ENCODE measurements at places on chromosomes 7 and 10.
A peak's percentile ranks its signal among the peaks of the same experiment; 100 is the strongest.

DNA sequence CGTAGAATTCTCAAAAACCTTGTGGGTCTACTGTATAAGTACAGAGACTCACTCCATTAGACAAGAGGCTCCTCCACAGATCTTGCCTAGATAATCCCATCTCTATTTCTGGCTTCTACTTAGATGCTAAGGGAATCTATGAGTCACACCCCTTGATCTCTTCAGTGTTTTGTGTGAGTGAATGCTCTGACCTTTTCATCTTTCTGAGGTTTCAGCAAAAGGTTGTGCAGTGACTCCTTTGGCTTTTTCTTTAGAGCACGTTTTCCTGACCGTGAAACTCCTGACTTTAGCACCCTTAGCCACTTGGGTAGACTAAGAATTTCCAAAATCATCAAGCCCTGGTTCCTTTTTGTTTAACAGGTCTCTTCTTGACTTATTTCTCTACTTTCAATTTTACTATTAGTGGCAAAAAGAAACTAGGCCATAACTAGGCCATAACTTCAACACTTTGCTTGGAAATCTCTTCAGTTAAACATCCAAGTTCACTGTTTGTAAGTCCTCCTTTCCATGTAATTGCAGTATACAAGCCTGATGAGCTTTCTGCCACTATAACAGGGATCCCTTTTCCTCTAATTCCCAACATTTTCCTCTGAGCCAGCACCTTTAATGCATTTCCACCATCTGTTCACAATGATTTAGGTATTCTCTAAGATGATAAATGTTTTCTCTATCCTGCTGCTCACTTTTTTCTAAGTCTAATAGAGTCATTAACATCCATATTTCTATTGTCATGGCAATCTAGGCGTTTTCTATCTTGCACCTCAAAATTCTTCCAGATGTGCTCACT lies 19.4 kb downstream of the COPG2 start:
- no peak for DNase-seq

DNA sequence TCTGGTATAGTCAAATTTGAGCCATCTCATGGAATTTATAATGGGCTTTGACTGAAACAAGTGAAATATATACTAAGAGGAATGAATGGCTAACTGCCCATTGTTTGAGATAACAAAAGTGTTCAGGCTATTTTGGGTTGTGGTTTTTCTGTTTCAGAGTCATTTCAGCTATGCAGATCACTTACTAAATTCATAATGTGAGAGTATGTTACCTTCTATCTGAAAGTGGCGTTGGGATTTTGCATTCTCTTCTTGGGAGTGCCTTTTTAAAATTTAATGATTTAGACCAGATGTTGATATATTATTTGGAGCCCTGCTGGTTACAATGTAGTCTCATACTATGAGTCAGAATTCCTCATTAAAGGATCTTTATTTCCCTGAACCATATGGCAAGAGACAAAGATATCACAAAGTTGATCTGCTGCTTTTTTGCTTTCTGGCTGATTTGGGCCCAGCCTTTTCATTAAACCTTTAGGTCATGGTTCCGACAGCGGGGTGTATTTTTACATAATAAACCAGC lies 10.4 kb downstream of the VCL start:
- DNase-seq, result no peak

GRCh38 chr7:22681312-22681711 lies 45.7 kb upstream of the IL6 start:
- DNase-seq, result no peak

GRCh38 chr7:79909176-79909575 lies 225.5 kb upstream of the GNAI1 start:
- DNase-seq, result no peak

DNA sequence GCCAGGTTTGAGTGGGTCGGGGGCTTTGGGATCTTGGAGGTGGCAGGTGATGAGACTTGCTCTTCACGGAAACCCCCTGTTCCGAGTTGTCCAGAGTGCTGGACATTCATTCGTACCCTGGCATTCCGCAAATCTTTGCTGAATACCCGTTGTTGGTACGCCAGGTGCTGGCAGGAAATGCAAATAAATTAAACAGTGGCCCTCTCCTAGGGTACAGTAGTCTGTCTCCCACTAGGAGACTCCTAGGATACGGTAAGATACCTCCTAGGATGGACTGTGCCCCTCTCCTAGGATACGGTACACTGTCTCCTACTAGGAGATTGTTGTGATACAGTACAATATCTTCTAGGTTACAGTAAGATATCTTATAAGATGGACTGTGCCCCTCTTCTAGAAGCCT lies 544 bp downstream of the SEC23IP start:
- DNase-seq, result no peak

DNA sequence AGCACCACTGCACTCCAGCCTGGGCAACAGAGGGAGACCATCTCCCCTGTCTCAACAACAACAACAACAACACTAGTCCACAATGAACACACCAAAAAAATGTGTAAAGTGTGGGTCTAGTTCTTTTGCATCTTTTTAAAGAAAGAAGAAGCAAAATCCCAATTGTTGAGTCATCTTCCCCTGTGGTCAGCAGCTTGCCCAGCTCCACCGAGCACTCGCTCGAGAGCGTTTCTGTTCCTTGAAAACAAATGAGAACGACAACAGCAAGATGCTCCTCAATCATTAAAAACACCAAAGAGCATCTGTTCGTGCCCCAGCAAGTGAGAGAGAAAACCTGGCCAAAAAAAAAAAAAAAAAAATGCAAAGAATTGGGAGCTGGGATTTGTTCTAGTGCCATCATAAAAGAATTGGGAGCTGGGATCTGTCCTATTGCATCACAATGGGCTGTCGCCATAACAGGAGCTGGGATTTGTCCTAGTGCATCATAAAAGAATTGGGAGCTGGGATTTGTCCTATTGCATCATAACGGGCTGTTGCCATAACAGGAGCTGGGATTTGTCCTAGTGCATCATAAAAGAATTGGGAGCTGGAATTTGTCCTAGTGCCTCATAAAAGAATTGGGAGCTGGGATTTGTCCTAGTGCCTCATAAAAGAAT lies 118.1 kb downstream of the PTPRN2 start:
- no peak for DNase-seq

DNA sequence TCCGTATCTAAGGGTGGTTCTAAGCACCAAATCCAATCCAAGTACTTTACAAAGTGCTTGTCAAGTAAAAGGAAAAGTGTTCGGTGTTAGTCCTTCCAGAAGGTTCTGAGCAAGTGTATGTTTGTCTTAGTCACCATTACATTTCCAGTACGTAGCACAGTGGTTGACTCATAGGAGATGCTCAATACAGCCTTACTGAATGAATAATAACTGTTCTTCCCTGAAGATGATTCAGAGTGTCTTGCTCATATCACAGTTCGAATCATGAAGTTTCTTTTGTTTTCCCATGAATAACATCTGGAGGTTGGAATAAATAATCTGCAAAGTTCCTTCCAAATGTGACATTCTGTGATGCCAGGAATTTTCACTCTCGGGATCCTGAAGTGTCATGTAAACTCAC lies 53.4 kb downstream of the WNT2 start:
- DNase-seq, result no peak

DNA sequence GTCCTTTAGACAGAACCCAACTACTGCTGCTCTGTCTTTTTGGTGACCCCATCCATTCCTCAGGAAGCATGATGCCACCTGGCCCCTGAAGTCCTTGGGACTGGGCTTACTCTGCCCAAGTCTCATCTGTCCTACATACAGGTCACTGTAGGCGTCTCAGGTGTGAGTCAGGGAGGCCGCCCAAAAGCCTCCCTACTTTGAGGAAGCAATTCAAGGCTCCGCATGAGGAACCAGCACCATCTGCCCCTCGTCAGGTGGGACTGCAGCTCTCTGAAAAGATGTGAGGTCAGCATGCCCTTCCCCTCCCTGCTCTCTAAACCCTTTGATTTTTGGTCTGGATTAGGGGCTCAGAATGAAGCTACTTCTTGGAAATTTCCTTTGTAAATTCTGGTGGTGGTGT lies 354.8 kb downstream of the CXCL12 start:
- no peak for DNase-seq

- DNase-seq, result peak; percentile 76
These were observed 48.2 kb downstream of the COL26A1 start for GRCh38 chr7:101410743-101411507.

GRCh38 chr7:1121476-1121875 lies 33.6 kb downstream of the GPER1 start:
- DNase-seq, result no peak

GRCh38 chr7:41910940-41911600 lies 208.2 kb upstream of the INHBA start:
- no peak for DNase-seq

Data from 8988T (cell line).